Esophagus squamous epithelium (tissue), 5 donors: ENCODE measurements at places on chromosomes 12 and 14. TPM values are rescaled to one million over a fixed set of nuclear protein-coding genes. Genes with fewer than 3 reads are reported as not detected.
A peak's percentile ranks its signal among the peaks of the same experiment; 100 is the strongest.

Gene LBHD2
- total RNA-seq: not detected

Gene CLEC1B
- total RNA-seq: not detected

- H3K27ac ChIP-seq: no peak overlapping the region
- DNase-seq: no peak
- no peaks in the 10 kb centered on the region for H3K4me1 ChIP-seq
Observed at GRCh38 chr12:85448548-85449139, 168.6 kb downstream of the ALX1 start.

DNA sequence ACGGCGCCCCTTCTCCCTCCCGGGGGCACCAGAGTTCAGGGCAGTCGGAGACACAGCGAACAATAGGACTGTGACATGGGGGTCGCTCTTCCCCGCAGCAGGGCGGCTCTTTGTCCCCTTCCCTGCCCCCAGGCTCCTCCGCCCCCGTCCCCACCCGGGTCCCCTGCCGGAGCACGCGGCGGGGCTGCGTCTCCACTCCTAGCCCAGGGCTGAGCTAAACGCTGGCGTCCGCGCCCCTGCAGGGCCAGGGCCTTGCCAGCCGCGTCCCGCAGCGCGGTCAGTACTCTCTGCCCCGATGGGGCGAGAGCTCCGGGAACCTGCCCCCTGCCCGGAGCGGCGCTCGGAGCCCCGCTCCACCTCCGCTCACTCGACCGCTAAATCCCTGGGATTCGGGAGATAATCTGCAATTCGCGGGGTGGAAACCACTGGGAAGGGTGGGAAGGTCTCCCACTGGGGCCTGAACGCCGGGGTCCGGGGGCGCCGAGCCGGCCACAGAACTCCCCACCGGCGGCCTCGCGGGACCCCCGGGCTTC, 825 bp upstream of the CCDC85C start:
- peaks cover 27% of the 10 kb centered on the region for H3K4me1 ChIP-seq
- no peaks in the 10 kb centered on the region for H3K36me3 ChIP-seq
- H3K27me3 ChIP-seq: no peaks in the 10 kb centered on the region
- DNase-seq: no peak
- H3K27ac ChIP-seq: peak overlapping the region; percentile 97

DNA sequence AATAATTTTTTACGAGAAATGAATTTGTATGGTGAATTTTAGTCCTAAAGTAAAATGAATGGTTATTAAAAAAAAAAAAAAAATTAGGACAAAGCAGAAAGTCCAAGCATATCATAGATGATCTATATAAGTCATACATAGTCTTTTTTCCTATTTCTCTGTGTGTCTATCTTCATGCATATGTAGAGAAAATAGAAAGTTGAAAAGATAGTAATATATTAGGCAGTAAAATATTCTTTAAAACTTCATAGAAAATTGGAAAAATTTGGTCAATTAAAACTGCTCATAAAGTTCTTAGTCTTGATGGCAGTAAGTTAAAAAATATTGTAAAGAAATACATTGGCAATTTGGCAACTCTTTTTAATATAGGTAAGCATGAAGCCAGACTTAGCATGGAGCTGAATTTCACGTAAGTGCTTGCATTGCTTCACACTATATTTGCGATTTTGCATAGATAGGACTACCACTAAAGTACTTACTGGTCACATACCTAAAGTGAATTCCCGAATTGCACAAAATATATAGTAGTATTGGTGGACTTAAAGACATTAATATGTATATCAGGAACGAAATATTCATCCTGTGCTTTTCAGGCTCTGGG, 303.8 kb downstream of the IPO8 start:
- no peaks in the 10 kb centered on the region for H3K27me3 ChIP-seq
- H3K36me3 ChIP-seq: no peaks in the 10 kb centered on the region

Gene GRIP1
- total RNA-seq: 13.9 TPM

- H3K36me3 ChIP-seq: no peaks in the 10 kb centered on the region
- H3K4me3 ChIP-seq: no peak overlapping the region
- no peak for DNase-seq
- H3K27me3 ChIP-seq: no peaks in the 10 kb centered on the region
- H3K27ac ChIP-seq: no peak overlapping the region
- no peaks in the 10 kb centered on the region for H3K4me1 ChIP-seq
Observed at GRCh38 chr14:91515979-91516378, 5.9 kb upstream of the PPP4R3A start.

DNA sequence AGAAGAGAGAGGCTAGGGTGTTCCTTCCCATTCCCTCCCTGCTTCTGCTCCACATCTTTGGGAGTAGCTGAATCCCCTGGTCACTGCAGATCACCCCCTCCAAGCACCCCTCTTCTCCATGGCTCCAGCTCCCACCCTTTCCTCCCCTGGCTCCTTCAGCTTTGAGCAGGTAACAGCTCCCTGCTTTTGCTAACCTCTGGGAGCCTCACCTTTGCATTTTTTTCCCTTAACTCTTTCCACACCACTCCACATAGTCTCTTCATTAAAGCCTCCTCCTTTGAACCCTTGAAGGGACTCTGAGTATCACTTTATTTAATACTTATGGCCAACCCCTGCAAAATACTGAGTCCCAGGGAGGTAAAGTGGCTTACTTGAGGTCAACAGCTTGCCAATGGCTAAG, 25.7 kb upstream of the SERPINA6 start:
- no peak overlapping the region for H3K4me3 ChIP-seq
- no peaks in the 10 kb centered on the region for H3K36me3 ChIP-seq
- no peak overlapping the region for H3K27ac ChIP-seq
- H3K4me1 ChIP-seq: peaks cover 12% of the 10 kb centered on the region
- H3K27me3 ChIP-seq: no peaks in the 10 kb centered on the region
- no peak for DNase-seq

DNA sequence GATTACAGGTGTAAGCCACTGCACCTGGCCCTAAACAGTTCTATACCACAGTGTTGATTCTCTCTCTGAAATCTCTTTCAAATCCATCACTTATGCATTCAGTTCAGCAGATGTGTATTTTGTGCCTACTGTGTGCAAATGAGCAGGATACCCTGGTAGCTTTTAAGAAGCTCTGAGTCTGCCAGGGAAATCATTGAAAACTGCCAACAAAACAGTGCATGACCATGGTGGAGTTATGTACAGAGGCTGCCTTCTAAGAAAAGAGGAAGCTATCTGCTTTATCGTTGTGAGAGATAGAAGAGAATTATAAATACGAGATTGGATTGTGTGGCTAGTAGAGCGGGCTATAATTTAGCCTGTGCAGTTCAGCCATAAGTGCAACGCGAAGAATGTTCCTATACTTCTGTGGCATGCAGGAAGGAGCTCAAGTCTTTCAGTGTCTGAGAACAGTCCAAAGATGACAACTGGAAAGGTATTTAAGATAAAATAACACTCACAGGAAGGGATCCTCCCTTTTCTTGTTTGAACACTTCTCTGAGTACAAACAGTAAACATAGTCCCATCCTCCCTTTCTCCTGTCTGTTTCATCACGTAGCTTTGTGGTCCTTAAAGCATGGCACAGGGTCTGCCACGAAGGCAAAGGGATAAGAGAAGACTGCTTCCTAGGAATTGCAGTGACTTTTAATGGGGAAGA, 4.3 kb downstream of the DIP2B start:
- H3K4me3 ChIP-seq: no peak overlapping the region
- peak overlapping the region; percentile 93 for H3K27ac ChIP-seq
- no peaks in the 10 kb centered on the region for H3K27me3 ChIP-seq
- no peaks in the 10 kb centered on the region for H3K36me3 ChIP-seq
- no peak for DNase-seq

GRCh38 chr14:26466862-26467261, 131.0 kb downstream of the NOVA1 start:
- H3K27ac ChIP-seq: no peak overlapping the region
- H3K27me3 ChIP-seq: no peaks in the 10 kb centered on the region
- H3K4me1 ChIP-seq: no peaks in the 10 kb centered on the region
- no peak for DNase-seq

GRCh38 chr12:1282670-1283315, 291.8 kb downstream of the ERC1 start:
- H3K4me1 ChIP-seq: peaks cover 7% of the 10 kb centered on the region
- no peaks in the 10 kb centered on the region for H3K36me3 ChIP-seq
- no peaks in the 10 kb centered on the region for H3K27me3 ChIP-seq
- DNase-seq: no peak
- H3K4me3 ChIP-seq: no peak overlapping the region

Gene SAV1
- 13.5 TPM for total RNA-seq

DNA sequence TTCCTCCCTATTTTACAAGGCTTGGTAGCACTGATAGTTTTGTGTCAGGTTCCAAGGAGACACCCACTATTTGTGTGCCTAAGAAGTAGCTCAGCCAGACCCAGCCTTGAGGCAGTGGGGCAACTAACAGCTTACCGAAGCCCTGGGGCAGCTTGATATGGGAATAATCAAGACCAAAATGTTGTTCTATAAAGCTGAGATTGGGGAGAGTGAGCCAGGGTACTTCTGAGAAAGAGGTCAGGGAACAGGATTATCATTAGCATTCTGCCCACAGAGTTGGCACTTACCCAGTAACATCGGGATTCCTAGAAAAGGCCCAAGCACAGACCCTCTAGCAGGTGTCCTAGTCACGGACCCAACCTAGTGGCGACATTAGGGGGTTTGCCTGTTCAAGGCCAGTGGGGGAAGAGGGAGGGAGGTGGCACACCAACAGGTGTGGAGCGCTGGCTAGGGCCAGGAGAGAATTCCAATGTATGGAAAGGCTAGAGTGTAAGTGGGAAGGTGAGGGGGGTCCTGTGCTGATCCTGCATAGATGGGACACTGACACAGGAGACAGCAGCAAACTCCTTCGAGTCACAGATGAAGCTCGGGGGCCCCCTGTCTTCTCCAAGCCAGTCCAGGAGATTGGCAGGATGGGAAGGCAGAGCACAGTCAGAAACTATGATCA, 4.9 kb downstream of the PPP1R3E start:
- no peak overlapping the region for H3K4me3 ChIP-seq
- peaks cover 67% of the 10 kb centered on the region for H3K4me1 ChIP-seq
- no peaks in the 10 kb centered on the region for H3K36me3 ChIP-seq
- H3K27ac ChIP-seq: peak overlapping the region; percentile 97

GRCh38 chr12:4586500-4586899, 24.5 kb downstream of the DYRK4 start:
- H3K4me3 ChIP-seq: no peak overlapping the region
- H3K36me3 ChIP-seq: no peaks in the 10 kb centered on the region
- no peaks in the 10 kb centered on the region for H3K4me1 ChIP-seq
- H3K27me3 ChIP-seq: no peaks in the 10 kb centered on the region

Gene RAD51B
- 15.0 TPM for total RNA-seq

DNA sequence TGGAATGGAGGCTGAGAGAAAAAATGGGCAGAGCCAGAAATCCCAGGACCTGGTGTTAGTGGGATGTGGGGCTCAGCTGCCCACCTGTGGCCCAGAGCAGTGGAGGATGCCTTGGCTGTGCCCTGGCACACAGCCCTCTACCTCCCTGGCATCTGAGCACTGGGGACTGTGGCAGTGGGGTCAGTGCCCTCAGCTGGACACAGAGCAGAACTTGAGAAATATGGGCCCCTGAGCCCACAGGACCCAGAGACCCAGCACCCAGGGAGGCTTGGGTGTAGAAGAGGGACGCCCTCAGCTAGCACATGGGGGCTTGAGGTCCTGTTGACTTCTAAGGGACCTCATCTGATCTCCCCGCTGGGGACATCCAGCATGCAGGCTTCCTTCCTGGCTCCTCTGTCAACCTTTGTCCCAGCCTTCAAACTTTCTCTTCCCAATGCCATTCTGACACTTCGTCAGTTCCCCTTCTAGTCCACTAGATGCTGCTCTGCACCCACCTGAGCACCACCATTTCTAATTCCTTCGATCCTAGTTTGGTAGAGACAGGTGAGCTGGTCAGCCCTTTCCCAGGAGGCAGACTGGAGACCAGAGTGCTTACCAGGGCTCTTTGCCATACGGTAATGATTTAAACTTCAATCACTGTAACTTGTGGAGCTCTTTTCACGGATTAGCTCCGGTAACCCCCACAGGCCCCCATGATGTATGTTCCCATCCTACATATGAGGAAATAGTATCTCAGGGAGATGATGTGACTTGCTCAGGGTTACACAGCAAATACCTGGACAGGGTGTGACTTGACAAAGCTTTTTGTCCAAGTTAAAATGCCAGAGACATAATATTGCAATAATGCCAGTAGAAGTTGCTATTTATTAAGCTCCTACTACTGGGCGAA, 143.7 kb downstream of the ASCL4 start:
- H3K27ac ChIP-seq: no peak overlapping the region
- H3K27me3 ChIP-seq: no peaks in the 10 kb centered on the region
- DNase-seq: no peak
- no peaks in the 10 kb centered on the region for H3K36me3 ChIP-seq
